NCI-H2029 (cell line): ENCODE measurements at places on chromosomes 2 and 18.

GRCh38 chr2:68993660-68994059 lies 19.2 kb downstream of the GKN1 start:
- no peak for DNase-seq

DNA sequence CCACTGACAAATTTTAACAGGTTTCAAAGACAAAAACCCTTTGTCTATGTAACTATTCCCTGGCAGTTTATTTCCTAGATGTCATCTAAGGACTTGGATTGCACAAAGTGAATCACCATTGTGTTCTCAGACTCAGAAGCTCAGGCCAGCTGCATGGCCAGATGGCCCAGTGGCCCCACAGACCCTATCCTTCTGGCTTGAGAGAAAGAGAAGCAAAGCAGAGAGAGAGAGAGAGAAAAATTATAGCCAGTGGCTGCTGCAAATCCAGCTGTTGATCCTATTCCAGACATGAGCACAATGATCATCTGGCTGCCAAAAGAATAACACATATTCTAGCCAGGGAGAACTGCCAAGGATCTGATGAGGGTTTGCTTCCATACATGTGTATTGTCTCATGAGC lies 25.8 kb downstream of the CTLA4 start:
- DNase-seq: no peak

DNA sequence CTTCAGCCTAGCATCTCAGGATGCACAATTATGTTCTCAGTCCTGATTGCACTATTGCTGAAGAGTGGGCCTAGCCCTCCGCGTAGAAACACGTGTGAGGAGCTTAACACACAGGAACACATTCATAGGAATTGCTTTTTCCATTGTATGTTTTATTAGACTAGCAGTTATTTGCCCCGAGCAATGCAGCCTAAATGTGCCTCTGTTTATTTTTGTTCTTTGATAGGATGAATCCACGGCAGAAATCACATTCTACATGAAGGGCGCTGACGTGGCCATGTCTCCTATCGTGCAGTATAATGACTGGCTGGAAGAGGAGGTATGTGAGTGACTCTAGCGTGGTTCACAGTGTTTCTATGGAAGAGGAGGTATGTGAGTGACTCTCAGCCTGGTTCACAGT lies 65.9 kb upstream of the NFATC1 start:
- no peak for DNase-seq

- no peak for DNase-seq
Observed at GRCh38 chr2:224427471-224427870, 25.6 kb upstream of the FAM124B start.

GRCh38 chr2:182894174-182894573 lies 27.7 kb upstream of the FRZB start:
- no peak for DNase-seq

DNA sequence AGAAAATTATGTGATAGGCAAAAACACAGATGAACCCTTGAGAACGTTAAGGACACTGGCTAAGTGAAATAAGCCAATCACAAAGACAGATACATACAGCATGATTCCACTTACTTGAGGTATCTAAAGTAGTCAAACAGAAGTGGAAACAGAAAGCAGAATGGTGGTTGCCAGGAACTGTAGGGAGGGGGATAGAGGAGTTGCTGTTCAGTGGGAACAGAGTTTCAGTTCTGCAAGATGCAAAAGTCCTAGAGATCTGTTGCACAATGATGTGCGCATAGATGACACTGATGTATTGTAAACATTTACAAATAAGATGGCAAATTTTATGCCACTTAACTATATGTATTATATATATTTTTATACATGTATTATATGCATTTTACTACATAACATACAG lies 59.7 kb downstream of the POLE4 start:
- DNase-seq: no peak

DNA sequence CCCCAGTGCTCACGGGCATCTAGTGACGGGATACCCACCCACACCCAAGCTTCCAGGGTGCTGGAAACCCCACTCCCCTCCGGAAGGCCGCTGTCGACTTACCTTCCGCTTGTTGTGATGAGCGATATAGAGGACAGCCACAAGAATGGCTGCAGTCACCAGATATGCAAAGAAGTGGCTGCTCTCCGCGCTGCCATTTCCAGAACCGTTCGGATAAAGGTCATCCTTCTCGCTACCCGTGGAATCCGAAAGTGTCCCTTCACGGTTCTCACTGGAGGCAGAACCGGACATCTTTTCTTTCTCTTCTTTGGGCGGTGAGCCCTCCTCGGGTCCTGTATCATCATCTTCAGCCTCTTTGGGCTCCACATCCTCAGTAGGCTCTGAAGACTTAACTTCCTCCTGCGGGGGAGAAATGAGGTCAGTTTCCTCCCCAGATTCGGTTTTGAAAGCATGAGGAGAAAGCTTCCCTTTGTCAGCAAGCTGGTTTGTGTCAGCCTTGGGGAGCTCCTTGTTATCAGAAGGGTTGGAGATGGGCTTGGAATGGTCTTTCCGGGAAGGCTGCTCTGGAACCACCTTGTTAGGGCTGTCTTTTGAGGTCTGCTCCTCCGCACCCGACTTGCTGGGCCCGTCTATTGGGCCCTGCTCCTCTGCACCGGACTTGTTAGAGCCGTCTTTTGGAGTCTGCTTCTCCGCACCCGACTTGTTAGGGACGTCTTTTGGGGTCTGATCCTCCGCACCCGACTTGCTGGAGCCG lies 1.2 kb downstream of the TGOLN2 start:
- no peak for DNase-seq

DNA sequence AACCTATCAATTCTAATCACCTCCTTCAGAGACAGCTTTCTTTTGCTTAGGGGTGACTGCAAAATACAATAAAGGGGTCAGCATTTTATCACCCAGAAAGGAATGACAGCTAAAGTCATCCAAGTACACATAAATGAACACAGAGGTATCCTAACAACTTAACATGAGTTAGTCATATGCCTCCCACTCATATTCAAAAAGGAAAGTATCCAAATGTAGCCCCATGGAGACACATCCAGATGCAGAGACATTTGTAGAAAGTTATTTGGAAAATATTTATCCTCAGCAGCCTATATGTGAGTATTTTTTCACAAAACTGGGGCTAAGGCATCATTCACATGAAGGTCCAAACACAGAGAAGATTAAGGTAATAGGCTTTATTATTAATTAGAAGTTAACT lies 1579.7 kb upstream of the SLC39A10 start:
- no peak for DNase-seq

GRCh38 chr2:231531883-231532755 lies 1.9 kb upstream of the NMUR1 start:
- DNase-seq: no peak

GRCh38 chr2:15251753-15252152 lies 309.4 kb downstream of the NBAS start:
- no peak for DNase-seq

- no peak for DNase-seq
Observed at GRCh38 chr2:65120990-65121693, 8.8 kb downstream of the RAB1A start.

- DNase-seq: no peak
Observed at GRCh38 chr18:75546964-75547363, 119.5 kb upstream of the SMIM21 start.
